ENCODE measurements at places on chromosomes 13 and 19. TPM values are rescaled to one million over a fixed set of nuclear protein-coding genes. Genes with fewer than 3 reads are reported as not detected.

GRCh38 chr19:1304197-1304924 is 18.7 kb downstream of the EFNA2 start:
- no peak for DNase-seq

- no peak for DNase-seq
Observed at GRCh38 chr13:99415851-99416331, 85.4 kb upstream of the TM9SF2 start.

DNA sequence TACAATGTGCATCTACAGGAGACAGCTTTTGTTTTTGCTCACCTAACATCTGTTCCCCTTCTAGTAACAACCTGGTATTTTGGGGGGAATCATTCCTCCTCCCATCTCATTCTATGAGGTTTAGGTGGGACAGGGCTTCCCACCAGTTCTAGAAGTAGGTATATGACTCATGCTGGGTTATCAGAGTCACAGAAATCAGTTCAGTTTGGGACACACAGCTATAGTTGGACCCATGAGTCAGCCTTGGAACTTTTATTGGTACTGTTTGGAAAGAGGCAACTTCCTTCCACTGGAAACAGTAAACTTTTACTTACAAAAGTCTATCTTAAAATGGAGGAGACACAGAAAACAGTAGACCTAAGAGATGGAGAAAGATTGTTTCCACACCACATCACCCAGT is 185.5 kb downstream of the DNAJC3 start:
- DNase-seq = no peak

DNA sequence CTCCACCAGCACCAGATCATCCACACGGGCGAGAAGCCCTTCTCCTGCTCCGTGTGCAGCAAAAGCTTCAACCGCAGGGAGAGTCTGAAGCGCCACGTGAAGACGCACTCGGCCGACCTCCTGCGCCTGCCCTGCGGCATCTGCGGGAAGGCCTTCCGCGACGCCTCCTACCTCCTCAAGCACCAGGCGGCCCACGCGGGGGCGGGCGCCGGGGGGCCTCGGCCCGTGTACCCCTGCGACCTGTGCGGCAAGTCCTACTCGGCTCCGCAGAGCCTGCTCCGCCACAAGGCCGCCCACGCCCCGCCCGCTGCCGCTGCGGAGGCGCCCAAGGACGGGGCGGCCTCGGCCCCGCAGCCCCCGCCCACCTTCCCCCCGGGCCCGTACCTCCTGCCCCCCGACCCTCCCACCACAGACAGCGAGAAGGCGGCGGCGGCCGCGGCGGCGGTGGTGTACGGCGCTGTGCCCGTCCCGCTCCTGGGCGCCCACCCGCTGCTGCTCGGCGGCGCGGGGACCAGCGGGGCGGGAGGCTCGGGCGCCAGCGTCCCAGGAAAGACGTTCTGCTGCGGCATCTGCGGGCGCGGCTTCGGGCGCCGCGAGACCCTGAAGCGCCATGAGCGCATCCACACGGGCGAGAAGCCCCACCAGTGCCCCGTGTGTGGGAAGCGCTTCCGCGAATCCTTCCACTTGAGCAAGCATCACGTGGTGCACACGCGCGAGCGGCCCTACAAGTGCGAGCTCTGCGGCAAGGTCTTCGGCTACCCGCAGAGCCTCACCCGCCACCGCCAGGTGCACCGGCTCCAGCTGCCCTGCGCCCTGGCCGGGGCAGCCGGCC is 9.4 kb downstream of the ZNF784 start:
- DNase-seq = no peak

DNA sequence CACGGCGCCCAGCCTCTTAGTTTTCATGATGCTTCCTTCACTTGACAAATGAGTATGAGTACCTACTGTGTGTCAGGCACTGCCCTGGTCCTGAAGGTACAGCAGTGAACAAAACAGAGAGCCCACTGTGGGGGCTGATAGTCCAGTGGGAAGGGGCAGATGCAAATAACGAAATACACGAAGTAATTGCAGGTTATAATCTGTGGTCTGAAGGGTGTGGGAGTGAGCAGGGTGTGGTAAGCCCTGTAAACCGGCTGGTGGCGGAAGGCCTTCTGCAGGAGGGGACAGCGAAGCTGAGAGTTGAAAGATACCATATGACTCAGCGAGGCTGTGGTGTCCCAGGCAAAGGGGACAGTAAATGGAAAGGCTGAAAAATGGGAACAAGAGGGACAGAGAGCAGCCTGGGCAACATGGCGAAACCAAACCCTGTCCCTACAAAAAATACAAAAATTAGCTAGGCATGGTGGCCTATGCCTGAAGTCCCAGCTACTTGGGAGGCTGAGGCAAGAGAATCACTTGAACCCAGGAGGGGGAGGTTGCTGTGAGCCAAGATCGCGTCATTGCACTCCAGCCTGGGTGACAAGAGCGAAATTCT is 60.5 kb downstream of the MAP4K1 start:
- DNase-seq = no peak

DNA sequence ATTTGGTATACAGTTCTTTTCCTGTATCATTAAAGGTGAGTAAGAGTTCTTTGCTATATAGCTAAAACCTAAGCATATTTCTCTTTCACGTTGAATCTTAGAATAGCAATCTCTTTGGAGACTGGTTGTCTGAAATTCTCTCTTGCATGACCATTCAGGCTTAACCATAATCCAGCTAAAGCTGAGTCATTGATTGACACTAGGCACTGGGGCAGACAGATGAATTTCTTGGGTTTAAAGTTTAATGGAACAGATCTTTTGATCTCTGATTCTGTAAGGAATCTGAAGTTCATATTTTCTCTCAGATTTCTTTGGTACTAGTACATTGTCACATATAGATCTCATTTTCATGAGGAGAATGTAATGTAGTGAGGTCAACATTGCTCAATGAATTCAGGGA is 397.3 kb upstream of the MIR17HG start:
- no peak for DNase-seq

DNA sequence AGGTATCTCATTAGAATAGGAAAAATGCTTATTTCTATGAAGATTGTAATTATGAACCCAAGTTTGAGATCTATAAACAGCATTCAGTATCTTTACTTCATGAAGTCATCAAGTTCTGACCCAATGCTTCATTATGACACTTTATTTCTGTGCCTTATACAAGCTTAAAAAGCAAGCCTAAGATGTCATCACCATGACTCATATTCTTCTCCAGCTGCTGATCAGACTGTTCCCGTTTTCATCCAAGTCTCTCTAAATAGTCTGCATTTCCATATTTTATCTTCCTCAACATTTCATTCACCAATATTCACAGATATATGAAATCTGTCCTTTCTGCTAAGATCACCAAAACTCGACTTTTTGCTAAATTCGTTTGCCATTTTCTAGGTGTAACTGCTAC is 1247.2 kb upstream of the PRR20A start:
- DNase-seq = no peak

DNA sequence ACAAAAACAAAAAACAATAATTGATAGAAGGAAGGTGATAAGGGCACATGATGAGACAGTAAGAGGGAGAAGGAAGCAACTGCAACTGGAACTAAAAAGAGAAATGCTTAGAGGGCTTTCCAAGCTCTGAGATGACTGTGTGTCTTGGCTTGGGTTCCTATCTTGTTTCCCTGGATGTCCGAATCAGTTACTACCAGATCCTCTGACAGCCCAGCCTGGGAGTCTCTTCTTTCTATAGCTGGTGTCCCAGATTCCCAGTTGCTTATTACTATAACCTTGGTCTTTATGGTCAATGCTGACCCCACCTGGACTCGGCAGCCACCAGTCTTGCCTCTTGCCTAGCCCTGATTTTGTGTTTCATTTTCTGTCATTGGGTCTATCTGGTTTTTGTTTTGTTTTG is 116.4 kb downstream of the RFC3 start:
- no peak for DNase-seq

GRCh38 chr19:3201911-3202310 is 16.2 kb downstream of the NCLN start:
- no peak for DNase-seq

DNA sequence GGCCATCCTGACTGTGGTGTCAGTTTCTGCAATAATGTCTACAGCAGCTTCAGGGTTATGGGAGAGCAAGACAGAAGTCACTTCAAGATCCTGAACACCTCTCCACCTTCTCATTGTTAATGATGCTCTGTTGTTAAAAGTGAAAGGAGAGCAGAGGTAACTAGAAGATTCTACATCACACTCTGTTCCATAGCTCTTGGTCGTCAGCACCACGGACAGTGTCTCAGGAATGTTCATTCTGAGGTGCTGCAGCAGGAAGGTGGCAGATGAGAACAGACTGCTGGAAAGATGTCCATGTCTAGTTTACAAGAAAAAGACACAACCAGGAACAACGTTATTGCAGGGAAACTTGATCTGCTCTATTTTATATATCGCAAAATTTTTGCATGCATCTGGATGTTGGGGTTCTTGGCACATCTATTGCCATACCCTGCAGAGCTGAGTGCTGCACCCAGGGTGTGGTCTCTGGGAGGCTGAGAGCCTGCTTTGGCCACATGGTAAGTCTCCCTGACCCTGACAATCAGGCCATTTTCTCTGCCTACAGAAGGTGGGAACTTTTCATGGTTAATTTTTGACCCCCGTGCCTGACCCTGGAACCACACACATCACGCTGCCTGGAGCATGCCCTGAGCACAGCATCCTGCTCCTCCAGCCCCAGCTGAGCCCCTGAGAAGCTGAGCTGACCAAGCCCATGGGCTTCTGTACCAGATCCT is 12.7 kb downstream of the CEACAM21 start:
- no peak for DNase-seq

DNA sequence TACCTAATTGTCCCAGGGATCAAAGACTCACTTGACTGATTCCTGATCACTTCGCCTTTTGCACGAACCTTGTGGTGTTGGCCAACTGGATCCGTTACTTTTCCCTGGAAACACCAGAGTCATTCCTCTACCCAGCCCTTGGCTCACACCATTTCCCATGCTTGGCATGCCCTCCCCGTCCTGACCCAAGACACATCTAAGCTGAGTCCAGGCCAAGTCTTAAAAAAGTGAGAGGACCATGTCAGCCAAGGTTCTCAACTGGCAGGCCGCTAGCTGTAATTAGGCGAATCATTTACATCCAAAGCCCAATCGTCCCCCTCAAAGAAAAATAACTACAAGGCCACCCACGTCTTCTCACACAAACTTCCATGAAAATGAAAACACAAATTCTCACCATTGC is 11.5 kb downstream of the PLAUR start:
- DNase-seq = no peak

GRCh38 chr13:111187960-111188541 is 72.9 kb downstream of the ARHGEF7 start:
- DNase-seq = no peak

DNA sequence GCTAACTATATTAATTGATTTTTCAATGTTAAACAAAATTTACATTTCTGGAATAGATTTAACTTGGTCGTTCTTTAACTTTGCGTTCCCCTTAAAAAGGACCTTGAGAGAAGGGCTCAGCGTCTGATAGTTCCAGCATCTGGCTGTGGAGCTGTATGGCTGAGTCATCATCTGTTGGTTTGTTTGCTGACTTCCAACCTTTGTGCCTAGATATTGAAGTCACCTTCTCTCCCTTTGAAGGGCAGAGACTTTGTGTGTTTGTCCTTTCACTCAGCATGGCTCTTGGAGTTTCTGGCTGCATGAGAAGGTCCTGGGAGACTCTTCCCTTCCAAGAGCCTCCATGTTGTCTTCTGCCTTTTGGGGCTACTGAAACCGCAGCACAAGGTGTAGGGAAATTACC is 16.6 kb upstream of the IRS2 start:
- no peak for DNase-seq

- no peak for DNase-seq
Observed at GRCh38 chr13:36887758-36888521, 32.1 kb downstream of the SMAD9 start.

GRCh38 chr13:28955264-28955966 is 135.3 kb downstream of the MTUS2 start:
- DNase-seq = no peak

GRCh38 chr13:33193428-33193974 is 92.1 kb downstream of the STARD13 start:
- DNase-seq = no peak

- DNase-seq = no peak
Observed at GRCh38 chr13:44336934-44337333, 36.7 kb upstream of the SERP2 start.

DNA sequence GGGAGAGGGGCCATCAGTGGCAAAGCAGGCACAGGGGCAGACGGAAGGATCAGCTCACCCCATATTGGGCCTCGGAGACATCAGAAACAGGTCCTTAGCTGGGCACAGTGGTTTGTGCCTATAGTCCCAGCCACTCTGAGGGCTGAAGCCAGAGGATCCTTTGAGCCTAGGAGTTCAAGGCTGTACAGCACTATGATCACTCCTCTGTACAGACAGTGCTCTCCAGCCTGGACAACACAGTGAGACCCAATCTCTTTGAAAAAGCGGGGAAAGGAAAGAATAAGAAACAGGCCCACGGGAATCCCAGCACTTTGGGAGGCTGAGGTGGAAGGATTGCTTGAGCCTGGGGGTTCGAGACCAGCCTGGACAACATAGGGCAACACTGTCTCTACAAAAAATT is 6.0 kb downstream of the SERTAD1 start:
- no peak for DNase-seq

DNA sequence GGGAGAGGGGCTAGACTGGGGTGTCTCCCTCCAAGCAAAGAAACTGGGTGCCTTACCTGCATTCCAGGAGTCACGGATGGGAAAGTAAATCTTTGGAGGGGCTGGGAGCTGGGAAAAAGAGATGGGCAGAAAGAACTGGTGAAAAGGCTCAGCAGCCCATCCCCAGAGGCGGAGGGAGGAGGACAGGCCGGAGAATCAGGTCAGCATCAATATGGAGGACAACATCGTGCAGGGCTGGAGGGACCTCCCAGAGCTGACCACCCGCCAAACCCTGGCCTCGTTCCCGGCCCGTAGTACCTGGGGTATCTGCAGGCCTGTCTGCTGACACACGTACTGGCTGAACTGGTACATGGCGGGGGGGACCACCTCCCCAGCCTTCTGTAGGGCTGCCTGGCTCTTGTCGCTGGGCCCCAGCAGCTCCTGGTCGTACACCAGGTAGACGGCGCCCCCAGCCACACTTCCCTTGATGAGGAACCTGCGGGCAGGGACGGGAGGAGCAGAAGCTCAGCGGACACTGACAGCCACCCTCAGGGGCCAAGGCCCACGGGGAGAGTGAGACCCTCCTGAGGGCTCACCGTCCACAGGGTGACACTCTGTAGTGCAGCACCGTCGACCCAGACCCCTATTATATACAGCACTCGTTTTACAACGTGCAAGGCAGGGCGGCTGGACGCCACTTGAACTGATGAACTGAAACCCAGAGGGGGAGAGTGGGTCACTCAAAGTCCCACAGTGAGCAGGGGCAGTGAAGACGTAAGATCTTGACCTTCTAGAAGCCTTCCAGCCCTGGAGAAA is 830 bp downstream of the MICOS13 start:
- no peak for DNase-seq

DNA sequence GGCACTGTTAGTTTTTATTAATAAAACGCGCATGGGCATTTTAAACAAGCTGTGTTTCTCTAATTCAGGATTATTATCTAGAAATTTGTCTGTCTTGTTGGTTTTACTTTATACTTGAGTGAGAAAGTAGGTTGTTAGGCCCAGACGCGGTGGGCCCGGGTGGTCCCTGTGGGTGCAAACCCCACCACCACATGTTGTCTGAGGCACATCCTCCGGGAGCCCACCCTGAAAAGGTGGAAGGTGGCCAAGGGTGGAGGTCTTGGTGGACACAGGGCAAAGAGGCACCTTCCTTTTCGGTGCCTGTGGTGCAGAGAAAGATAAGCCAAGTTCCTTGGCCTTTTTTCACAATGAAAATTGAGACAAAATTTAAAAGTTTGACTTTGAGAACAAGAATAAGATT is 16.6 kb downstream of the ATP4B start:
- no peak for DNase-seq

Gene SIGLEC12
- not detected for total RNA-seq

Gene PRR22
- total RNA-seq = 7.5 TPM

Gene TRAPPC5
- total RNA-seq = 123 TPM

Gene ADAT3
- 14.1 TPM for total RNA-seq

Gene SULT2A1
- total RNA-seq = not detected

Gene KIR2DL4
- not detected for total RNA-seq

Gene CEACAM7
- total RNA-seq = not detected

Measured in activated B cell treated with CpG ODN at 0.5 μM for 24 hours (primary cell).